NCI-H1048 (cell line): ENCODE measurements at places on chromosomes 12 and 14.

DNA sequence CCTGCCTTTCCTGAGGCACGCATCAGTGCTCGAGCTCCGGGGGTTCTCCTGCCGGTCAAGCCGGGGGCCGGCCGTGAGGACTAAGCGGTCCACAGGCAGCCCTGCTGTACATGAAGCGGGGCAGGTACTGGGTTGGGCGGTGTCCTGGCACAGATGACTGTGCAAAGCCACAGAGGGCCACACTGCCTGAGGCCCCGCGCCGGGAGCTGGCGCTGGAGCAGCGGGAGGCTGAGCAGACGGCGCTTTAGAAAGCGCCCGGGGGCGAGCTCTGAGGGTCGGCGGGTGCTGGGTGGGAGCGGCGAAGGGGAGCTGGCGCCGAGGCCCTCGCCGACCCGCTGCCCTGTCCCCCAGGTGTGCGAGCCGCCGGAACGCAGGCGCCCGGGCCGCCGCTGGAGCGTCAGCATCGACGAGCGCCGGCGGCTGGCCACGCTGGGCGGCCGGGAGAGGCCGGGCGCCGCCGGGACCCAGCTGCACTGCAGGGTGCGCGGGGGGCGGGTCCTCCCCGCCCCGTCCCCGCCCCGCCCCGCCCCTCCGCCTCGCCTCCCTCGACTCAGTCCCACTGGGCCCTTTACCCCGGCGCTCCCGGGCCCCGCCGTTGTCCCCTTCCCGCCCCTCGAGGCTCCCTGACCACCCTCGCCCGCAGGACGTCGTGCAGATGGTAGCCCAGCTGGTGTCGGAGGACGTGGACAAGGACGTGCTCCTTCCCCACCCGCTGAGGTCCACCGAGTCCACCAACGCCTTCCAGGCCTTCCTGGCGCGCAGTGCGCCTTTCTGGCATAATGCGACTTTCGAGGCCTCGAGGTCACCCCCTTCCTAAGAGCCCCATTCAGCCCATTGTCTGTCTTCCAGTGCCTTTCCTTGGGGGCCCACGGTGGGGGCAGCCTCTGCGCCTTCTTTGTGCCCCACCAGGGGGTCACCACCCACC lies 8.3 kb upstream of the MTA1 start:
- no peak for DNase-seq

GRCh38 chr12:106573239-106573638 lies 9.6 kb upstream of the RFX4 start:
- DNase-seq = no peak

DNA sequence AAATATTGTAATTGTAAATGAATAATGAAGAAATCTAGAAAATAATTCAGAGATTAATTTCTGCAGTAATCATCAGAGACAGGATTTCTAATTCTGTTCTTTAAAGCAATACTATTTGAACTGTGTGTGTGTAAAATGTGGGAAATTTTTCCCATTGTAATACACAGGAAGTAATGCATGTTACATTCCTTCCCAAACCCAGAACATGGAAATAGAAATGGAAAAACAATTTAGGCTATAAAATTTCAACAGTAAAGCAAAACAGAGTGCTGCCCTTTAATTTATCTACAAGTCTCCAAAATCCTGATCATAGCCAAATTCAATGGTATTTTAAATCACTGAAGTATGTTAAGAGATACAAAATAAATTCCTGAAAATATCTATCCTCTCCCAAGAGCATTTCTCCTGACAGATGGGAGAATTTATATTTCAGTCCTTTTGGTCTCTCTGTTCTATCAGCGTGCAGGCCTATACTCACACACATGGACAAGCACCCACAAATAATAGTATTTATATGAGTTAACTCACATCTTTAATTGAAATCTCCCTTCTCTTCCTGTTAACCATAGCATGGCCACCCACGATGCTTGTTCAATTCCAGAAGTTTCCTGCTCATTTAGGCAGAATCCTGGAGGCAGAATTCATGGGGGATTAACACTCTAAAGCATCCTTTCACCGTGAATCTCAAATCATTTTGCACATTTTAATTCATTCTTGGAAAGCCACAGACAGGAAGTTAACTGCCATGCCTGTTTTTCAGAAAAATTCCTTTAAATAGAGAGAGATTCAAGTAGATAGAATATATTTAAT lies 1465.4 kb upstream of the FLRT2 start:
- no peak for DNase-seq

DNA sequence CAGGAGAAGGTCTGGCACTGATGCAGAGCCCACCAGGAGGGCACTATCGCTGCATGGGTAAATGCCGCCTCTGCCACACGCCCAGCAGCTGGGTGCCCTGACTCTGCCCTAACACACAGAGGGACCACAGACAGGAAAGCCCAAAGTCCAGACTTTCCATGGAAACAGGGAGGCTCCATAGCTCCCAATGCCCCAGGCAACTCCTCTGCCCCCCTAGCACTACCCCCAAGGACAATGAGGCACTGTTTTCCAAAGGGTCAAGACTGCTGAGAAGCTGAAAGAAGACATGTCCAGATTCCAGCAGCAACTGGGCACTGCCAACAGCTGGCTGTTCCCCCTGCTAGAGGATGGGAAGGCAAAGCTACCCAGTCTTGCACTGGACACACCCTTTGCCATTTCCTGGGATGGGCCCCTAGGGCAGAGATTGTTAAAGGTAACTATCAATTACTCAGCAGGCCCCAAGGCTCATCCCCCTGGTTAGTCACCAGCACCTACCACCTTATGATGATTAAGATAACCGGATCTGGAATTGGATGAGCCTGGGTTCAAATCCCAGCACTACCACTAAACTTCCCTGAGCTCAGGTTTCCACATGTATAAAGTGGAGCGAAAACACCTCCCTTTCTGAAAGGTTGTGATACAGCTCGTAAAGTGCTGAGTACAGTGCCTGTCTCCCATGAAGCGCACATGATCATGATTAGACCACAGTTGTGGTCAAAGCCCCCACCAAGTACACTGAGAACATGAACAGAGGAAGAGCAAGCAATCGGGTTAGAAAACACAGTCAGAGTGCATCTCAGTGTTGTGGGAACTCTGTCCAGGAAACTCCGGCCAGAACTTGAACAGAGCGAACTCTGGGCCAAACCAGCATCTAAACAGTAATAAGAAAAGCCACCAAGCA lies 3.3 kb downstream of the PXN start:
- no peak for DNase-seq

GRCh38 chr12:80714055-80714454 lies 2.7 kb upstream of the MYF5 start:
- DNase-seq = no peak

DNA sequence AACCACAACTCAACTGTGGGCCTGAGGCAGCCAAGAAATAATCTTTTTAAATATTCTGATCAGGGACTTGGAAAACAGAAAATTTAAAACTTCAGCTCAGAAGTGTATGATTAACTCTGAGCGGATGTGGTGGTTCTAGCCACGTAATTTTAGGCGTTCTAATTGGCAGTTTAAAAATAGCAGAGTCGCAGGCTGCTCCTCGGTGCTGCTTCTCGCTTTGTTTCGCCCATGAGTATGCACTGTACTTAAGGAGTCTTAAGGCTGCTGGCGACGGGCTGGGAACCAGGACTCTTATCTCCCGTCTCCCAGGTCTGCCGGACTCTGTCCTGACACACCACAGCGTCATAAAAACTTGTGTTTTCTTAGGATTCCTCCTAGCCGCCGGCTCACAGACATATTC lies 113.4 kb upstream of the PELI2 start:
- no peak for DNase-seq
